Brain pericyte (primary cell): ENCODE measurements at places on chromosomes 16 and 17.

DNA sequence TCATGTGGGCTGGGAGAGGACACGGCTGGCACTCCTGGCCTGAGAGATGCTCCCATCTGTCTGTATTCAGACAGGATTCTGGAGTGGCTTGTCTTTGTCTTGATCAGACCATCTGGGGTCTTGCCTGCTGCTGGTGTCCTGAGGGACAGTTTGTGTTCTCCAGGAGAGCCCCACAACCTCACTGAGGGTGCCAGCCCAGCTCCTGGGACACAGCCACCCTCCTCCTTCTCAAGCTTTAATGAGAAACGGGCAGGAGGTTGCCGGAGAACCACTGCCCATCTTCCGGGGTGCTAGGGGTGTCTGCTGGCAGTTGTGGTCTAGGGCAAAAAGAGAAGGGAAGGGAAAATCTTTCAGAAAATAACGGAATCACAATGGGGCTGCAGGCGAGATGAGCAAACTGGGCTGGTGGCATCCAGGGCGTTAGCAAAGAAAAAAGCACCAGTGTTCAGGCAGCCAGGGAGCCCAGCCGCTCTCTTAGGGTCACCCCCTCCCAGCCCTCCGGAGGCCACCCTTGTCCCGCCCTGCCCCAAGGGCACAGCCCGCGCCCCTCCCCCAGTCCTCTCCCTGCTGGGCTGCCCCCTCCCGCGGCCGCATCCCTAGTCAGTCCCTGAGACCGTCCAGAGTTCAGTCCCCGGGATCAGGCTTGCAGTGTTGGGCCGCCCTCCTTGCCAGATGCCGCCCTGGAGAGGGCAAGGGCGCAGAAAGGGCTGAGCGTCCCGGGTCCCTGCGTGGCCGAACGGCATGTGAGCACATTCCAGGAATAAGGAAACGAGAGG lies 824.7 kb downstream of the KCNJ18 start:
- no peak for DNase-seq

DNA sequence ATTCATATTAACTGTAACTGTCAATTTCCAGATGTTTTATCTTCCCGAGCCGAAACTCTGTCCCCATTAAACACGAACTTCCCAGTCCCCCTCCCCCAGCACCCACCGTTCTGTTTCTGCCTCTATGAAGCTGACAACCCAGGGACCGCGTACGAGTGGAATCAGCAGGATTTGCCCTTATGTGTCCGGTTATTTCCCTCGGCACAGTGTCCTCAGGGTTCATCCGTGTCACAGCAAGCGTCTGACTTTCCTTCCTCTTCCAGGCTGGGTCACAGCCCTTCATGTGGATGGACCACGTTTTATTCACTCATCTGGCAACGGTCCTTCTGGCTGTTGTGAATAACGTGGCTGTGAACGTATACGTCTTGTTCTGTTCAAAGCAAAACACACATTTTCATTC lies 31.3 kb downstream of the METRNL start:
- no peak for DNase-seq

DNA sequence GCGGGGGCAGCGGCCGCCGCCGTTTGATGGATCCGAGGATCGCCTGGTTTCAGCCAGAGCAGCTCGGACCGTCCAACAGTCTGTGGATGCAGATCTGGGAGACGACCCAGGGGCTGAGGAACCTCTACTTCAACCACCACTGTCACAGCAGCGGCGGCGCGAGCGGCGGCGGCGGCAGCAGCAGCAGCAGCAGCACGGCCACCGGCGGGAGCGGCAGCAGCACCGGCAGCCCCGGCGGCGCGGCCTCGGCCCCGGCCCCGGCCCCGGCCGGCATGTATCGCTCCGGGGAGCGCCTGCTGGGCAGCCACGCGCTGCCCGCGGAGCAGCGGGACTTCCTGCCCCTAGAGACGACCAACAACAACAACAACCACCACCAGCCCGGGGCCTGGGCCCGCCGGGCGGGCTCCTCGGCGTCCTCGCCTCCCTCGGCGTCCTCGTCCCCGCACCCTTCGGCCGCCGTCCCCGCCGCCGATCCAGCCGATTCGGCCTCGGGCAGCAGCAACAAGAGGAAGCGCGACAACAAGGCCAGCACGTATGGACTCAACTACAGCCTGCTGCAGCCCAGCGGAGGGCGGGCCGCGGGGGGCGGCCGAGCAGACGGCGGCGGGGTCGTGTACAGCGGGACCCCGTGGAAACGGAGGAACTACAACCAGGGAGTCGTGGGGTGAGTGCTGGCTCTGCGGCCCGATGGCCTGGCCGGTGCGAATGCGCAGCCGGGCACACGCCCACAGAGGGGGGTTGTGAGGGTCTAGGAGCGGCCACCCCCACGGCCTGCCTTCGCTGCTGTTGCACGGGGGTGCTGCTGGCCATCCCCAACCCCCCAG lies 702 bp downstream of the TENT4B start:
- DNase-seq, result no peak

DNA sequence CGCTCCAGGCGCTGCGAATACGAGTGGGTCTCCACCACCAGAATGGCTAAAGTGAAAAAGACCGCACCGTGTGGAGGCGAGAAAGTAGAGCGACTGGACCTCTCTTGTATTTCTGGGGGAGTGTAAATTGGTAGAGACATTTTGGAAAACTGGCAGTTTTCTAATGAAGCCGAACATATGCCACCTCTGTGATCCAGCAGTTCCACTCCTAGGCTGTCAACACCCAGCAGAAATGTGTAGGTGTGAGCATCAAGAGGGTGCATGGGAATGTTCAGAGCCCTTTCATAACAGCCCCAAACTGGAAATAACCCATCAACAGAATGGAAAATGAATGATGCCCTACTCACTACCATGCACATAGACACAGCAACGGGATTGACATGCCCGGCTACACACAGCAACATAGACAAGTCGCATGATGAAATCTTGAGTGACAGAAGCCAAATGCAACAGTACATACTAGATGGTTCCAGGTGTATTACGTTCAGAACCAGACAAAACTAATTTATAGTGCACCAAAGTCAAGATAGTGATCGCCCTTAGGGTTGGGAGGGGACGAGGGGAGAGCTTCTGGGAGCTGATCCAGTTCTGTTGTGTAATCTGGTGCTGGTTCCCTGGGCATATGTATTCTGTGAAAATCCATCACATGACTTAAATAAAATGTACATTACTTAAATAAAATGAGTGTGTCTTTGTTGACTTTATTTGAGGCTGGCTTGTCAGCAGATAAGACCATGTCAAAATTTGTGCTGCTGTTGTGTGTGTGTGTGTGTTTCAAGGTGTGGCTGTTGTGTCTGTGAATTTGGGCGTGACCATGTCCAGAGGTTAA lies 877 bp upstream of the BCL7C start:
- no peak for DNase-seq

GRCh38 chr16:46973996-46974324 lies 486 bp upstream of the DNAJA2 start:
- no peak for DNase-seq
